ENCODE measurements at places on chromosomes 5 and 9.

- DNase-seq, result no peak
Measured at GRCh38 chr5:17438027-17438426, 60.0 kb upstream of the TAF11L2 start.

- DNase-seq, result no peak
Measured at GRCh38 chr5:67842806-67843205, 372.8 kb upstream of the PIK3R1 start.

DNA sequence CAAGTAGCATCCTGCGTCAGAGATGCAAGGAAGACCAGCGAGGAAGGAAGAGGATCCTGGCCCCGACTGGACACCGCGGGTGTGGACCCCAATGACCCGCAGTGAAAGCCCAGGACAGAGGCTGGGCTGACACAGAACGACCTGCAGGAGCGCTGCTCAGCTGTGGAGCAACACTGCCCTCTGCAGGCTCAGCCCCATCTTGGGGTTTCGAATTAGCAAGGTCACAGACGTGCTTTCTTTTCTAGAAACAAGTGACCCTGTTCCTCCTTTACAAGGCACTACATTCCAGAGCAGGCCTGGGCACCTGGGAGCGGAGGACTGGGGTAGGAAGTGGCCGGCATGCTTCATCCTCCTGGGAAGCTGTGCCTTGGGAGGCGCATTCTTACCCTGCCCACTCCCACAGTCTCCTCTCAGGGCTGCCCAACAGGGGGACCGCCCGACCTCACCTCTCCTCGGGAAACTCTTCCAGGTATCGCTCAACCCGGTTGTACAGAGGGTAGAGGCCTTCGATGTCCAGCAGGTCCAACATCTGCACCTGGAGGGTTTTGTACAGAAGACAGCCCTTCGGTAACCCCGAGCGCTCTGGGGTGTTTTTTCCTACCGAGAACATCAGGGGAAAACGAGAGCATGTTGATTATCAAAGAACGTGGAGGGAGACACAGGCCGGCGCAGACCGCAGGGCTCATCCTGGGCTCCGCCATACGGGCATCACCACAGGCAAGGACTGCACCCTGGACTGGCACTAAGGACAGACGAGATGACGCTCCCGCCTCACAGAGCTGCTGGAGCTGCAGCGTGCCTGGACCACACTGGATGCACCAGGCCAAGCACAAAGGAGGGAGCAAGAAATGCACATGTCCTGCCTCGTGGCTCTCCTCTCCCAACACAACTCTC lies 35.0 kb downstream of the IPPK start:
- peak; percentile 60 for DNase-seq

DNA sequence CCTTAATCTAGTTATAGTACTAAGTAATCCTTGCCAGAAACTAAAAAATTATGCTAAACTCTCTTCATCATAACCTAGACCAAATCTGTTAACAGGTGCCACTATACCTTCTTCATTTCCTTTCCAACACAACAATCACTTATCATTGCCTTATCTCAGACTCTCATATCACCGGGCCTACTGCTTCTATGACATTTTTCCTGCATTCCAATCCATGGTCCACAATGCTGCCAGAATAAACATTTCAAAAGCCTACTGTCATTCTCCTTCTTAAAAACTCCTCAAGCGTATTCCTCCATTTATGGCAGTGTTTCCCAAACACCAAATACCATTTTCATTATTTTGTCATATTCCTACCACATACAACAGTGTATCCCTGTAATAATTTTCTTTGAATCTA lies 6.5 kb downstream of the PPP6C start:
- DNase-seq, result no peak

- no peak for DNase-seq
Measured at GRCh38 chr5:22708770-22709328, 144.3 kb downstream of the CDH12 start.

DNA sequence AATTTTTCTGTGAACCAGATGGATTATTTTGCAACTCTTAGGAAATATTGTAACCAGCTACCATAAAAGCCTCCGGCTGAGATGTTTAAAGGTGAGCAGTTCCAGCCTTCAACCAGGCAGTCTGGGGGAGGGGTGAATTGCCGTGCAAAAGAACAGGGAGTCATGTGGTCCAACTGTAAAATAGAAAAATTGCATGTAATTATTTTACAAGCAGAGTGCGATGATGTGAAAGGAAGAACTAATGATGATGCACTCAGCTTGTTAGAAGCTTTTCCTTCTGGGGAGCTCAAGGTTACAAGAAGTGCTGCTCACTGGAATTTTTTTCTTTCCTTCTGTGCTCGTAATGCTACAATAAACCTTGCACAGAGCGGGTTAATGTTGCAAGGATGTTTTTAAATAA lies 188.7 kb upstream of the ITGA1 start:
- no peak for DNase-seq

DNA sequence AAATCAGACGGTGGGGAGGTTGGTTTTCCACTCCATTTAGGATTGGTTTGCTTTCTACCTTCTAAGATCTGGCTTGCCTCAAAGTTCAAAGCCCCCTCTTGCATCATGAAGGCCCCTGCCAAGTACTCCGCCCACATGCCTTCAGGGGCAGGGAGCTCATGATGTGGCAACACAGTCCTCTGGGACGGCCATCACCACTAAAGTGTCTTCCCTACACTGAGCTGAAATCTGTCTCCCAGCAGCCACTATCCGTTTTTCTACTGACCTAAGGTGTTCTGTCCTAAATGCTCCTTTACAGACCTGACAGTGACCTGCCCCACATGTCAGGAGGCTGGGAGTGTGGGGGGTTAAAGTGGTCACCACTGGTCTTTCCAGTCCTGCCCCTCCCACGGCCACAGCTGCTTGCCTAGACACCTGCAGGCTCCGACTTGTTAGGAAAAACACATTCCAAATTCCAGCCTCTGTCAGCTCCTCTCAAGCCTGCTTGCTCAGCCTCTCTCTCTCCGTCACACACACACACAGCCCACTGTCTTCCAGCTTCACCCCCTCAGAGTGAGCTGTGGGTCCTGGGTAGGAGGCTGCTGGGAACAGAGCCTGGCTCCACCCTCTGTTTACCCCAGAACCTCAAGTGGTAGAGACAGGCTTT lies 44.9 kb downstream of the SHB start:
- DNase-seq, result no peak

DNA sequence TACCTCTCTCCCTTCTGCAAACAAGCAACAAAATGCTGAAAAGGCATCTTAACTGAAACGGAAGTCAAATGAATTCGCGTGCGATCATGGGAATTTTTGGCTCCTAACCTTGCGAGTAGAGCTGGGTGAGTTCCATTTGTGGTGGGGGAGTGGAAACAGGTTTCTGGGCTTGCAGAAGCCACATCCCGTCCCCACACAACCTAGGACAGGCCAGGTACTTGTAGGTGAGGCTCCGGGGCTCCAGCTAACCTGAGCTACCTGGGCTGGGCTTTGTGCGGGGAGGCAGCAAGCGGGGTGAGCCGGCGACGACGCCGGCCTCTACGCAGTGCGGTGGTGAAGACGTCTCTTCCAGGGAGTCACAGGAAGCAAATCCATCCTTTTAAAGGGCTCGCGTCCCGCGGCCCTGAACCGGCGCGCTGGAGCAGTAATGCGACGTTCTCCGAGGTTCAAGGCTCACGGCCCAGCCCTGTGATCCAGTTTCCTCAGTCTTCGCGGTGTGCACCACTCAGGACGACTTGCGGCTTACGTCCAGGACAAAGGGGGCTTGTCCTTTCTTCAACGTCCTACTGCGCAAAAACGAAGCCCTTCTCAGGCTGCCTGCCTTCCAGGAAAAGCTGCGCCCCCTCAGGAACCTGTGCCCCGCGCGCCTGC lies 567 bp upstream of the SPIN1 start:
- peak; percentile 28 for DNase-seq

GRCh38 chr5:131523500-131524185 lies 111.4 kb downstream of the RAPGEF6 start:
- no peak for DNase-seq

GRCh38 chr9:106980551-106981101 lies 117.7 kb downstream of the ZNF462 start:
- DNase-seq, result no peak

GRCh38 chr9:99019510-99020331 lies 76.0 kb downstream of the COL15A1 start:
- no peak for DNase-seq

DNA sequence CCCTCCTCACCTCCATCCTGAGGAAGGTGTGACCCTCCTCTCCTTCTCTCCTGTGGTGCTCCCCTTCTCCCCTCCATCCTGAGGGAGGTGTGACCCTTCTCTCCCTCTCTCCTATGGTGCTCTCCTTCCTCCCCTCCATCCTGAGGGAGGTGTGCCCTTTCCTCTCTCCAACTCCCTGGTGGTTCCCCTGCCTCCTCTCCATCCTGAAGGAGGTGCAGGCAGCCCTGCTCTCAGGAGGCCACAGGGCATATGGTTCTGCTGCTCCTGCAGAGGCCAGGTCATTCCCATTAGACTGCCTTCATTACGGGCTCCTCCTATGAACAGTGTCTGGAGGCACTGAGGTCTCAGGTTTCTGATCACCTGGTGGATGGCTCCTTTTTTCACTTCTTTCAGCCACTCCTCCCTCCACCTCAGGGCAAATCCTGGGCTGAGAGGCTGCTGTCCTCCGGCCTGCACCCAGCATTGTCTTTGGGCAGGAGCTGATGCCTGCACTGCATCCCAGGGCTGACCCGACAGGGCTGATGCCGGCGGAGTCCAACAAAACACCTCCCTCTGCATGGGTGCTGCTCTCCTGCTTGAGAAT lies 197.1 kb downstream of the MED10 start:
- DNase-seq, result no peak

DNA sequence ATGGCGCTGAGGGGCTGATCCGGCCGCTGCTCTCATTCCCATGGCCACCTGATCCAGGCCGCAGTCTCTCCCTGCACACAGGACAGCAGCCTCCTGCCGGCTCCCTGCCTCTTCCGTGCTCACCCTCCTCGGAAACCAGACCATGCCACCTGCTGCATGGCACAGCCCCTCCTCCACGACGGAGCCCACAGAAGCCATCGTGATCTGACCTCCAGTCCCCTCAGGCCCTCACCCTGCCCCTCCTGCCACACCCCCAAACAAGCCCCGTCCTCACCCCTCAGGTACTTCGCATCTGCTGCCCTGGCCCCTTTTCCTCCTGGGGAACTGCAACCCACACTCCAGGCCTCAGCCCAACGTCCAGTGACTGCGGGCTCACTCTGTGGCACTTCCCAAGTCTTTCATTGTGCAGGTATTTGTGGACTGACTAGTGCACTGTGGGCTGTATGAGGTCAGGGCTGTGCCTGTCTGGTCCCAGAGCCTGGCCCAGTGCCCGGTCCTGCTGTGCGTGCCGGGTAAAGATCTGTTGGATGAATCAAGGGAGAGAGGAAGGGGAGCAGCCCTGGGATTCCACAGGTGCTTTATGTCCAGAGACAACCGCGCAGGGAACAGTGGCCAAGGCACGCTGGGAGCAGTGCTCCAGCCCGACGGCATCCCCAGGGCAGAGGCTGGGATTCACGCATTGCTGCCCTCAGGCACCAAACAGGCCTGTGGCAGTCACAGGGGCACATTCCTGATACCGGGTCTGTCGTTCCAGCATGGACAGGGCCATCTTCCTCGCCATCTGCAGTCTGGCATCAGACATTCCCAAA lies 86.1 kb downstream of the ADAMTS2 start:
- no peak for DNase-seq

DNA sequence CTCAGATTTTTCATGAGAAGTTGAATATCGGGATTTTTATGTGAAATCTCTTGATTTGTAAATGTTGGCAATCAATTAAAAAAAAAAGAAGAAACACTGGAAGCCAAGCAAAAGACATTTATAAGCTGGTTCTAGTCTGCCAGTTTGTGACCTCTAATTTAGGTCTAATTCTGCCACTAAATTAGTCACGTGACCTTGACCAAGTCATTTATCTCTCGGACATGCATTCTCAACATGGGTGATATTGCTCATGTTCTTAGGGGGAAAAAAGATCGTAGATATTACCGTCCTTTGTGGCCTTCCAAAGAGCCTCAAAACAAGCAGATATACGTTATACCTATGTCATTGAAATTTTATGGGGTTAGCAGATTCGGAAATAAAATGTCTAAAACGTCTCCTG lies 52.9 kb upstream of the PTPDC1 start:
- no peak for DNase-seq

- DNase-seq, result no peak
Measured at GRCh38 chr5:115500225-115500624, 44.4 kb downstream of the FEM1C start.

- DNase-seq, result no peak
Measured at GRCh38 chr9:125325826-125326225, 64.2 kb downstream of the GAPVD1 start.

DNA sequence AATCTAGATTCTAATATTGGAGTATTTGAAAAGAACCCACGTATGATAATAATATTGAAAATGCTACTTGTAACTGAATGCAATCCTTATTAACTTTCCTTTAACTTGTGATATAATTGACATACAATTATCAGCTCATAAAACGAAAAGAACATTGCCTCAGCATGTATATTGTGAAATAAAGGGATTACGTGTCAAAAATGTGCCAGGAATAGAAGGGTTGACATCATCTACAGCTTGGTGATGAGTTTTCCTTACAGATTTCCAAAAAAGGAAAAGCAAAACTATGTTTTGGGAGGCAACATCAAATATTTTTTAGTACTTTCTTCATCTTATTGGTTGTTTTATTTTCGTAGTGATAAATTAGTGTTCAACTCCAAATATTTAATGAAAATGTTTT lies 266.0 kb upstream of the PTGER4 start:
- DNase-seq, result no peak

- no peak for DNase-seq
Measured at GRCh38 chr5:10580531-10581423, 16.9 kb downstream of the ANKRD33B start.

DNA sequence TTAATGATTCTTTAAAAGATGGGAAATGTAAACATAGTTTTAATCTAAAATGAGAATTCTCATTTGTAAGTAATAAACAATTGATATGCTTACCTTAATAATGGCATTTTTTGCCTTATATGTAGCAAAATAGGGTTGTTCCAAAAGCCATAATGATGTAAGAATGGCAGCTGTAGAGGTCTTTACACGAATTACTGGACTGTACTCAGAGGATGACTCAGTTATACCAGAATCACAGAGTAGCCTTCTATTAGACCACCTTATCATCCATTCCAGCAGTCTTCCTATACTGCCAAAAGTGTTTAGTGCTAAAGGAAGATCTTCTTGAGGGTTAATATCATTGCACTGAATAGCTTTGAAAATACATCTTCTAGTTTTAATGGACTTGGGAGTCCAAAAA lies 66.5 kb downstream of the CPLANE1 start:
- no peak for DNase-seq

DNA sequence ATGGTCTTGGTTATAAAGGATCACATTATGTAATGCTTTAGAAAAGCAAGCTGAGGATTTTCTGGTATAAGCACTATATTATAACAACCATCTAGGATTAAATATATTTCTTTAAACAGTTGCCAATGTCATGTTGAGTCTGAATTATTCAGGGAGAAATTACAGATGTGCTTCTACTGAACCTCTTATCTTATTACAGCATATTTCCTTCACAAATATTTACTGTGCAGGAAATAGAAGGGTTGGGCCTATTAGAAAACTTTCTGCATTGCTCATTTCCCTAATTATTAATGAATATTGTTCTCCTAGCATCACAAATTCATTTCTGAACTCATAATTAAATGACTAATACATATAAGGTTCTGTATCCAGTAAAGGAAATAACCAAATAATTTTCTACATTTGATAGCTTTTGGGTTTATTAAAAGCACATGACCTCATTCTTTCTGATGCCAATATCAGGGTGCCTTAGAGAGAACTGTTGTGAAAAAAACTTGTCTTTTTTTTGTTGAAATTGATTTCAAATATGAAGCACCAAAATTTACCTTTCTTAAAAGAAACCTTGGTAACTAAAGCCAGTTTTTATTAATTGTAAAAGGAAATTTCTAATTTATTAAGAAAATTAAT lies 476.8 kb upstream of the PTGER4 start:
- DNase-seq, result no peak

GRCh38 chr9:99505936-99506335 lies 283.9 kb downstream of the SEC61B start:
- no peak for DNase-seq
